ENCODE measurements at places on chromosomes 6 and 20.
A peak's percentile ranks its signal among the peaks of the same experiment; 100 is the strongest.

GRCh38 chr6:10166031-10166430 is 248.8 kb downstream of the TFAP2A start:
- no peaks in the 10 kb centered on the region for H3K36me3 ChIP-seq
- DNase-seq, result no peak
- no peaks in the 10 kb centered on the region for H3K27me3 ChIP-seq
- H3K4me3 ChIP-seq, result no peak overlapping the region
- H3K27ac ChIP-seq, result no peak overlapping the region

GRCh38 chr20:13183005-13183404 is 38.1 kb upstream of the ISM1 start:
- no peak overlapping the region for H3K27ac ChIP-seq
- no peak for DNase-seq
- no peaks in the 10 kb centered on the region for H3K4me1 ChIP-seq
- H3K4me3 ChIP-seq, result no peak overlapping the region
- H3K27me3 ChIP-seq, result peaks cover 9% of the 10 kb centered on the region

GRCh38 chr6:155530219-155530834 is 74.7 kb upstream of the NOX3 start:
- H3K36me3 ChIP-seq, result no peaks in the 10 kb centered on the region
- no peak overlapping the region for H3K4me3 ChIP-seq
- peaks cover 10% of the 10 kb centered on the region for H3K4me1 ChIP-seq
- DNase-seq, result no peak
- peaks cover 4% of the 10 kb centered on the region for H3K27me3 ChIP-seq
- H3K27ac ChIP-seq, result no peak overlapping the region

DNA sequence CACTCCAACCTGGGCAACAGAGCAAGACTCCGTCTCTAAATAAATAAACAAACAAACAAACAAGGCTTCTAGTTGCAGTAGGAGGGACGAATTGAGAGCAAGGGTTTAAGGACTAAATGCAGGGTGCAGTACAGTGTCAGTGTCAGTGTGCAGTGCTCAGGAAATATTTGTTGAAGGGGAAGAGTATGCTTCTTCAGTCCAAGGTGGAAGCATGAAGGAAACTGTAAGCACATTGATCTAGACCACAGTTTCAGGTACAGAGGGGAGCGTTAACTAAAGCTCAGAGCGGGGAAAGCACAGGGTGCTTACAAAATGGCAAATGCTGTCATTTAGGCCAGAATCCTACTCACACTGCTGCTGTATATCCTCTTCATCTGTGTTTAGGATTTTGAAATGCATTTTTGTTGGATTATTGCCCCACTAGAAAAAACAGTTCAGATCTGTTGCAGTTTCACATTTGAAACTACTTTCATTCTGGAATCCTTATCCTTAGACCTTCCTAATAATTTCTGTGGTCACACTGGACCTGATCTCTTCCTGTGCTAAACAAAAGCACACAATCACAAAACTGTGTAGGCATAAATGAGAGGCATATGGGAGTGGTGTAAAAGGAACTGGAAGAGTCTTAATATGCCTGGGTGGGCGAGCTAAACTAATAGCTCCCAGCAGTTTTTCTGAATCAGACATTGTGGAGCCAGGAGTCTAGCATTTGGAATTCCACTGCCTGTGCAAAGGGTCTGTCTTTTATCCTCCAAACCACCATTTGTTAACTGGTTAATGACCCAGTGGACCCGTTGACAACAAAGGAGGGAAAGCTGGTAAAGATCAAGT is 41.4 kb downstream of the CBFA2T2 start:
- H3K27ac ChIP-seq, result no peak overlapping the region
- no peaks in the 10 kb centered on the region for H3K36me3 ChIP-seq
- no peaks in the 10 kb centered on the region for H3K27me3 ChIP-seq

- no peaks in the 10 kb centered on the region for H3K4me1 ChIP-seq
- H3K27ac ChIP-seq, result no peak overlapping the region
- H3K36me3 ChIP-seq, result no peaks in the 10 kb centered on the region
- DNase-seq, result no peak
- no peak overlapping the region for H3K4me3 ChIP-seq
- H3K27me3 ChIP-seq, result no peaks in the 10 kb centered on the region
Observed at GRCh38 chr6:1971612-1972011, 273.8 kb downstream of the GMDS start.

DNA sequence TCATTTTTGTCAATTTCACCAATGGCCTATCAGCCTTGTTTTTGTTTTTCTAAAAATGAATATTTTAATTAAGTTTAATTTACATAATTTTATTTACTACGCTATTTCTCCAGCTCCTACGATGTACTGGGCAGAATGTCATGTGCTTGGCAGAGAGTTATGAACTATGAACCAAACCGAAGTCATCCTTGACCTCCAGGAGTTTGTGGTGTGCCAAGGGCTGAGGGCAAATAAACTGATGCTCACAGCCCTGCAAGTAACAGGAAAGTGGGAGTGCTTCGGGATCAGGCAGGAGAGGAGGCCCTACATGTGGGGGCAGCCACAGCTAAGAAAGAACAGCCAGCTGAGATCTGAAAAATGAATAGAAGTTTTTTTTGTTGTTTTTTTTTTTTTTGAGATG is 38.6 kb downstream of the ZNF217 start:
- no peaks in the 10 kb centered on the region for H3K4me1 ChIP-seq
- no peak overlapping the region for H3K4me3 ChIP-seq
- no peaks in the 10 kb centered on the region for H3K27me3 ChIP-seq
- no peak for DNase-seq
- peaks cover 4% of the 10 kb centered on the region for H3K36me3 ChIP-seq
- no peak overlapping the region for H3K27ac ChIP-seq

GRCh38 chr6:90039911-90040310 is 145.6 kb downstream of the GJA10 start:
- peaks cover 30% of the 10 kb centered on the region for H3K36me3 ChIP-seq
- no peak for DNase-seq
- H3K4me3 ChIP-seq, result no peak overlapping the region
- H3K27me3 ChIP-seq, result no peaks in the 10 kb centered on the region
- peaks cover 26% of the 10 kb centered on the region for H3K4me1 ChIP-seq
- no peak overlapping the region for H3K27ac ChIP-seq

GRCh38 chr6:40585651-40586269 is 1.4 kb downstream of the LRFN2 start:
- no peaks in the 10 kb centered on the region for H3K36me3 ChIP-seq
- DNase-seq, result no peak
- peaks cover 24% of the 10 kb centered on the region for H3K4me1 ChIP-seq
- H3K4me3 ChIP-seq, result peak overlapping the region; percentile 80
- H3K27ac ChIP-seq, result no peak overlapping the region

All from activated T-helper 1 cell treated with anti-CD3 and anti-CD28 coated beads, Interleukin-12 subunit alpha, Interleukin-12 subunit beta, Interleukin-2, Interleukin-4 antibody, amounts not matched to agents 30 ng/mL and 10 ng/mL and 1 ng/mL, durations not matched to agents 14 hours and 24 hours and 36 hours (primary cell).